ENCODE measurements at places on chromosomes 11 and 22.

- peak; percentile 63 for DNase-seq
These were observed at the start of gene PLAAT3 for GRCh38 chr11:63614136-63614671. PLAAT3 (minus strand) TSS chr11:63614433; CDS start chr11:63614014, 419 bp downstream.

- no peak for DNase-seq
These were observed 14.7 kb upstream of the TUB start for GRCh38 chr11:8066036-8066910.

GRCh38 chr11:60121264-60121663 lies 32.8 kb downstream of the MS4A2 start:
- no peak for DNase-seq

DNA sequence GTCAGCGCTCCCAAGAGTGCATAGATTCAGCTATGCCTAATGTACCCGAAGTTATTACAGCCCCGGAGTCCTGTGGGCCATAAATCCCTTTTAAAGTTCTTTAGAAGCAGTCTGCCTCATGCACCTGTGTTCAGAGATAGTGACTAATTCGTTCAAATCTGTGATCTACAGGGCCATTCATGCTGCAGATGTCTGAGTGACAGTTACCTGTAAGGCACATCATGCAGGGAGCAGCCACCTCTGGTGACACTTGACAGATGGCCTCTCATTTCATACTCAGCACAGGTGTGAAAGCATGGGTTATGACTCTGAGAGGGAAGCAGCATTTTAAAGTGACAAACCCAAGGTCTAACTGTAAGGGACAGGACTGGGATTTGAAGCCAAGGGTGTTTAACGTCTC lies 2.4 kb upstream of the E2F8 start:
- DNase-seq = no peak

- DNase-seq = no peak
These were observed 512 bp upstream of the OR51T1 start for GRCh38 chr11:4881188-4881587.

- DNase-seq = no peak
These were observed 100.5 kb downstream of the WT1 start for GRCh38 chr11:32334822-32335221.

DNA sequence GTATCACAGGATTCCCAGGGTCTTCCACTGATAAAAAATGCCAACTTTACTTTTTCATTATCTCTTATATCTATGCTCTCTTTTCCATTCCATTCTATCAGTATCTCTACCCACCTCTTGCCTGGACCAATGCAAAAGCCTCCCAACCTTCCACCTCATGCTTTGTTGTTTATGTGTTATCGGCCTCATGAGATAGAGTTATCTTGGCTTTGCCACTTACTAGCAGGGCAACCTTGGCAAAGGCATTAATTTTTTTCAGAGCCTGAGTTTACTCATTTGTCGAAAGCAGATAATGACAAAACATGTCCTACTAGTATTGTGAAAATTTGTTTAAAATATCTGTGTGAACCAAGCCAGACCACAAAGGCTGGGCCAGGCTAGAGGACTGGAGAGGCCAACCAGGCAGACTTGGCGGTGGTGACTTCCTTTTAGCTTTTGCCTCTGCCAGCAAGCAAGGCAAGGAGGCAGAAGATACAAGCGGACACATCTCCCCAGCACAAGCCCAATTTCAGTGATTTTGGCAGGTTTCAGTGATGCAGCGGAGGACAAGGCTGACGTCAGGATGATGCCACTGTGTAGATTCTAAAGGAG lies 106.9 kb downstream of the ADAMTS15 start:
- DNase-seq = no peak

DNA sequence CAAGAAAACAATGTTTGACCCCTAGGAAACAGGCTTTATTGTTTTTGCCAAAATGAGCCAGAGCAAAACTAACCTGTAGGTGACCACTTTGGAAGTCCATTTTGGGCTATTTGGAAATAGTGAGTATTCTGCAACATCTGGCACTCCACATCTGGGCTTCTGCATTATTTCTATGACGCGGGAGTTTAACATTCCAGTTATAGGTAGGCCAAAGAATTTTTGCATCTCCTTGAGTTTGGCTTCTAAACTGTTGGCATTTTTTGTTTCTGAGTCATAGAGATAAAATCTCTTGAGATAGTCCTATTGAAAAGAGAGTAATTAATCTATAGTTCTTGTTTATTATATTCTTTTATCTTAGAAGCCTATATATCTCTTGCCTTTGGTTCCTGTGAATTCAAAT lies 2.9 kb downstream of the MMP7 start:
- no peak for DNase-seq

DNA sequence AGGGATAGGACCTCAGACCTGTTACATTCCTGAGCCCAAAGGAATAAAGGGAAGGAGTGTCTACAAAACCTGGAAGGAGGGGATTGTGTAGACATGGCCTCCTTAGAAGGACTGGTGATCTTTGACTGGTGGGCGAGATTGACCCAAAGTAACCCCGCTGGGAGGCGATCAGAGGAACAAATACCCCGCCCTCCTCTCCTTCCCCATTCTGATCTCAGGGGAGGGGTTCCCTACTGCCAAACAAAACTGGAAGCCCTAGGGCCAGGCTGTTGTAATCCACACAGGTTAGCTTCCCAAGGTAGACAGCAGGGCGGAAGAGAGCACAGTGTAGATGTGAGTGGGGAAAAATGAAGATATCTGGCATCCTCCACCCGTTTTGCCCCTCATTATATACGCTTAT lies 24.7 kb downstream of the NCF4 start:
- DNase-seq = no peak

DNA sequence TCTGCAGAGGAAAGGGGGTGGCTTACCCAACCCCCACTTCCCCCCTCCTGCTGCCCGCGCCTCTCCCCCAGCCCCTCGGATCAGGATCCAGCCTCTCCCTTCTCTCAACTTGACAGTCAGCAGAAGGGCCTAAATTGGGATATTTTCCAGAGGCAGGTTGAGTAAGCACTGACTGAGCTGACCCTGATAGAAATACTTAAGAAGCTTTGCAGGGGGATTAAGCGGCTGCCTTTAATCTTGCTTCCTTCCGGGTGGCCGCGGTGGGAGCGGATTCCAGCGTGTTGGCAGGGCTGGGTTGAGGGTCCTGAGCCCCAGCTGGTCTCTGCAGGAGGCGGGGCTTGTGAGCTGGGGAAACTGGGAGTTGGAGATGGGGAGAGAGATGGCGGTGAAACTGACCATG lies 445.2 kb downstream of the NTM start:
- DNase-seq = no peak

DNA sequence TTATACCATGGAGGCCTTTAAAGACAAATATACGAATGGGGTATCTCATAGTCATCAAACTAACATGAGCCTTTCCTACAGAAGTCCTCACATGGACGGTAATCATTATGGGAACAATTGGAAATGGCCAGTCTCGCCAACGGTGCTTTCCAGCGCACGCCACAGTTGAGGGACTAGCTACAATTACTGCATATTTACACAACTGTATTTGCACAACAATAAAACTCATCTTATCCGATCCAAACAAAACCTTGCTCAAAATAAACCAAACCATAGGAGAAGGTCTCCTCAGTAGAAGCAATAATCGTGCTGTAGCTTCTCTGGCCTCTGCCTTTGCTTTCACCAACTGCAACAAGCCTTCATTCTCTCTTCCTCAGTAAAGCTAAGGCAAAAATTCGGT lies 5.9 kb downstream of the CADM1 start:
- DNase-seq = peak; percentile 94

DNA sequence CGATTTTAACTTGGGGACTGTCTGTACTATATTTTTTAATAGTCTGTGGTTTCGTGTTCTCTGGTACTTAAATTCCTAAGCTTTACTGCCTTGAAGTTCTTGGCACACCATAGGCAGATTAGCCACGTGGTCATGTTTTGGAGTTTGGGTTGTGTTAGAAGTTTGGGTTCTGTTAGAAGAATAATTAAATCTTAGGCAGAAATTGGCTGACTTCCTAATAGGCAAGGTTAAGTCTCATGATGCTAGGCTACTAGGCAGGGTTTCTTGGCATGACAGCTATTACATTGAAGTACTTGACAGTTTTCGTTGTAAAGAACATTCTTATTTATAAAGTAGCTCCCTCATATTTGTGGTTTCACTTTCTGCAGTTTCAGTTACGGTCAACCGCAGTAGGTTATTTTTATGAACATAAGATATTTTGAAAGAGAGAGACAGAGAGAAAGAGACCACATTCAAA lies 30.0 kb upstream of the MMP7 start:
- DNase-seq = no peak

Measured in NCI-H1417 (cell line).